ENCODE measurements at places on chromosomes 6 and 20.

DNA sequence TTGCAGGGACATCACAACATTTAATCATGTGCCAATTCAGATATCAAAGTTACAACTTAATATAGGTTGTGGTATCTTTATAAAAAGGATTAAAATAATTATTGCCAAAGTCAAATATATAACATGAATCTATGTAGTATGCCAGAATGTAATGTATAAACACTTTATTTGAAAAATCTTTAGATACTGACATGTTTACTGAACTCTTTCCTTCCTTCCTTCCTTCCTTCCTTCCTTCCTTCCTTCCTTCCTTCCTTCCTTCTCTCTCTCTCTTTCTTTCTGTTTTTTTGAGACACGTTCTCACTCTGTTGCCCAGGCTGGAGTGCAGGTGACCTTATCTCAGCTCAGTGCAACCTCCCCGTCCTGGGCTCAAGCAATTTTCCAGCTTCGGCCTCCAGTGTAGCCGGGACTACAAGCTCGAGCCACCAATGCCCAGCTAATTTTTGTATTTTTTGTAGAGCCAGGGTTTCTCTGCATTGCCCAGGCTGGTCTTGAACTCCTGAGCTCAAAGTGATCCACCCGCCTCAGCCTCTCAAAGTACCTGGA, 496.8 kb upstream of the CITED2 start:
- no peak for DNase-seq

DNA sequence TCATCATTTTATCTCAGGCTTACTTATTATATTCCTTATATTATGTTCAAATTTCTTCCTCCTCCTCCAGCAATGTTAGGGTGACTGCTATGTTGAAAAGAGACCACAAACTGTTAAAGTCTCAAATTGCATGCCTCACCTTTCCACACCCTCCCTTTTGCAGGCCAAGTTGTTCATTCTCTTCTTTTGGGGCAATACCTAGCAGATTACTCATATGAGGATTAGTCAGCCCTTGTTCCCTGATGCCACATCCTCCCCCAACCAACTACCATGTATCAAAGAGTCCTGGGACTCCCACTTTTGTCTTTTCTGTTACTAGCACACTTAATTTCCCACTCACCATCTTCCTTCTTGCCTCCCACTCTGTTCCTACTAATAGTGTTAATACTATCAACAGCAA, 434.7 kb downstream of the BCKDHB start:
- no peak for DNase-seq

DNA sequence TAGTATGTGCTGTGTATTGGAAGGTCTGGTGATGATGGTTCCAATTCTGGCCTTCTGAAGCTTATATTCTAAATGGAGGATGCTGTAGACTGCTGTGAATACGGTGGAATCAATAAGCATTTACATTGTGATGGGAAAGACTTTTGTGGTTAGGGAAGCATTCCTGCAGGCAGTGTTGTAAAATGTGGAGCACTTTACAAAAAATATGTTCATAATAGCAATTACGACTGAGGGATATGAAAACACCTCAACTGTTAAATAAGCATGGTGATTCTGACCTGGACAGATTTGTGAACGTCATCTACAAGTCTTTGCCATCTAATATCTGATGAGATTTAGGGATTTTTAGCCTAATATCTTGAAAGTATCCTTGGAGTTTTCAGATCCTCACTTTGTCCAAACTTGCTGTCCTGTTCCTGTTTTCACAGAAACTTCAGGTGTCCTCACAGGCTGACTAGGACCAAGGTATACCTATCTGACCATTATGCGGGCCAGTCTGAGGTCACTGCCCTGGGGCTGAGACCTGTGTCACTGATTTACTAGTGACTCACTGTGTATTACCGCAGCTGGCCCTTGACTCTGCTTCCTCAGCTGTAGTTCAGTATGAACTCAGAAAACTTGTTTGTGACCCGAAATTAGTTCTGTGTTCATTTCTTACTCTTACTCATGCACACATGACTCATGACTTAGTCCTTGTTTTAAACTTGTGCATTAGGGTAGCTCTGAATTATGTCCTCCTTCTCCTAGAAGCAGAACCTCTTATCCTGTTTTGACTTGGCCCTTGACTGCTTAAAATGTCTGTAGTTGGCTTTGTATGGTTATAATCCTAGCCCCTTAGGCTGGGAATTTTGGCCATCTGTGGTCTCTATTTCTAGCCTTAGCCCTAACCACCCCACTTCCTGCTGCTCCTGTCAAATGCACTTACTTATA, 343.0 kb downstream of the CDKAL1 start:
- no peak for DNase-seq

DNA sequence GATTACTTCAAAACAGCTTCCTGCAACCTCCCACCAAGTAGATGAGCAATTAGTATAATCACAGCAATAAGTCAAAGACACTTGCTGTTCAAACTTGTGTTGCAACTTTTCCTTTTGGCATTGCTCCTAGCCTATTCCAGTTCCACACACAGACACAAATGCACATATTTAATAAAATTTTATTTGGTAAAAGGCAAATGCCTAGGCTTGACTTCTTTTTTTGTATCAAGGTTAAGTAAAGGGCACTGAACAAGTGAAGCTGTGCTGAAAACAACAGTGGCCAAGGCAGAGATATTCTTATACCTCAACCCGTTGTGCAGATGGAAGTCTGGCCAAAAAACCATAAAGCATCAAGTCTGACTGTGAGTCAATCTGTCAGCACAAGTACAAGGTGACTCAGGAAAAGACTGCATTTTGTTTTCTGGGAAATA, 708.4 kb upstream of the CITED2 start:
- no peak for DNase-seq

GRCh38 chr6:150336299-150336698, 32.5 kb upstream of the IYD start:
- no peak for DNase-seq

DNA sequence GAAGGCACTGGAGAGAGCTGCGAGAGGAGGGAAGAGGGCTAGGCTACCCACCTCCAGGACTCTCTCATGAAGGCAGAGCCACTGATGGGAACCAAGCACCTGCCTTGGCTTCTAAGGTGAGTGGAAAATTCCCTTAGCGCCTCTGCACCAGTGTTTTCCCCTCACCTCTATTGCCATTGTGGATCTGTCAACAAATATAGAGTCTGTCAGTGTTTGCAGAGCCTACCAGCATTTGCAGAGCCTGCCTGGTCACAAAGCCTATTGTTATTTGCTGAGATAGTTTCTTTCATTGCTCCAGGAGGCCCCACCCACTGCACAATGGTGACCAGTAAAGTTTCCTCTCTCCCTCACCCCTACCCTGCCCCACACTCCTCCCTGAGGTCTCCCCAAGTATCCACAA, 141.9 kb downstream of the MRPL14 start:
- DNase-seq, result no peak

DNA sequence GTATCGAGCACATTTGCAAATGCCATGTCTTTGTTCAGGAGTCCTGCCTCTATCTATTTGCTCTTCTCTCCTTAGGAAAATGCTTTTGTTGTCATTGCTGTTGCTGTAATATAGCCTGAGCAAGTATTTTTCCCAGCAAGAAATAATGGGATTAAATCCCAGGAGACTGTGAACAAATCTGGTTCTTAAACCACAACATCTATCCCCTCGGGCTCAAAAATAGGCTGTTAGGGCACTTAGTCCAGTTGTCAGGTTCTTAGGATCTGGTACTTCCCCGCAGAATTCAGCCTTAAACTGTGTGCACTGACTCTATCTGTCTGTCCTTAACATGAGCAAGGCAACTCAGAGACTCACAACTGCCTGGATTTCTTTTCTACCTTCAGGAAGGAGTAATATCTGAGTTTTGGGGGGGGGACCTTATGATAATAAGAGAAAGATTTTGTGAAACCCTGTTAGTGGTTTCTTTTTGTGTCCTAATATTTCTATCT, 437.5 kb downstream of the HTR1B start:
- no peak for DNase-seq

DNA sequence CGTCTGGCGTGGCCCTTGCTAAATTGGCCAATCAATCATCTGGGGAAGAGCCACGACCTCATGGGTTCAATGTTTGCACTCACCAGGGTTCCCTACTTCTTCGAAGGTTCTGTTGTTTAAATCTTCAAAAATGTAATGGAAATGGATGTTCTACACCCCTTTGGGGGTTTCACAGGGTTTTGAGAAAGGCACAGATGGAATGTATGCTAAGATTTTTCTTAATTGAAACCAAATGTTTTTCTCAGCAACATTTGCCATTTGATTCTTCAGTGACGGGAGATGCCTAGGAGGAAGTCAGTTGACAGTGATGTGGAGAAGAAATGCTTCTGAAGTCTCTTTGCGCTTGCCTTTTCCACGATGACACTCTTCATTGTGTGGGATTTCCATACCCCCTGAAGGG, 312.3 kb downstream of the ESR1 start:
- no peak for DNase-seq

DNA sequence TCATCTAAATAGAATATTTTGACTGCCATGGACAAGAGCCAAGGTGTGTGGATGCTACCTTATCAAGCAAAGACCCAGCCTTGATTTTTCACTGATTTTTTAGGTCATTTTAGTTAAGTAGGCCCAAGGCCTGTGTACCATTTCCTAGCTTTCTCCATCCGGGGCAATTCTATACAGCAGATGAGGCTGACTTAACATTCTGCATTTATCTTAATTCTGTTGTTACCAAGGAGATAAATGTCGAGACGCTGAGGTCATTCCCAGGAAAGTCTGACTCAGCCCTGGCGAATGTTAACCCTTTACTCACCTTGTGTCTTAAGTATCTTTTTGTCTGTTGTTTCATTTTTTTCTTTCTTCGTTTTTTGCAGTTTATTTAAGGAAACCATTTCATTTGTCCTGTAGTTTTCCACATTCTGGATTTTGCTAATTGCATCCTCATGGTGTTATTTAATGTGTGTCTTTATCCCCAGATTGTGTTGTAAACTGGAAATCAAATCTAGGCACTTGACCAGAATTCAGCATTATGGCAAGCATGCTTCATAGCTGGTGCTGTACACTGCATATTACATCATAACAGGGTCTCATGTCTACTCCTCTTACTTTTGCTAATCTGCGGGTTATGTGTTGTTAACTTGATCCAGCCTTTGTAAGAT, 277.0 kb downstream of the CDKAL1 start:
- no peak for DNase-seq

- no peak for DNase-seq
These were observed 61.8 kb downstream of the LMBRD1 start for GRCh38 chr6:69735027-69735426.

DNA sequence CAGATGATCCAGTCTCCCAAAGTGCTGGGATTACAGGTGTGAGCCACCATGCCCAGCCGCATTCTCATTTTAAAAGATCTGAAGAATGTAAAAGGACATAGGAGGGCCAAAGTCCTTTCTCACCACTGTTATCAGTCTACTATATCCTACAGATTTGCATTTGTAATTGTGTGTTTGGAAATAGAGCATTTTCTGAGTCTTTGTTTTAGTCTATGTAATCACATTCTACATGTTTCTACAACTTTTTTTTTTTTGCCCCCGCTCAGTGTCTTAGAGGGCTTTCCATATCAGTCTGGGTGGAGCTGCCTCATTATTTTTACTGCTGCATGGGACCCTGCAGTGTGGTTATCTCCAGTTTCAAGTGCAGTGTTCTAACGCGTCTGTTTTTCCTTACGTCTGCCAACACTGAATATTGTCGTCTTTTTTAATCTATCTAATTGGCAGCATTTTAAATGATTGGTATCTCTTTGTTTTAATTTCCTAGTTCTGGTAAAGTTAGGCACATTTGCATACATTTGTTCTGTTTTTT, 7.8 kb downstream of the CUL9 start:
- no peak for DNase-seq

- no peak for DNase-seq
These were observed 43.6 kb downstream of the PLAGL2 start for GRCh38 chr20:32163951-32164350.

DNA sequence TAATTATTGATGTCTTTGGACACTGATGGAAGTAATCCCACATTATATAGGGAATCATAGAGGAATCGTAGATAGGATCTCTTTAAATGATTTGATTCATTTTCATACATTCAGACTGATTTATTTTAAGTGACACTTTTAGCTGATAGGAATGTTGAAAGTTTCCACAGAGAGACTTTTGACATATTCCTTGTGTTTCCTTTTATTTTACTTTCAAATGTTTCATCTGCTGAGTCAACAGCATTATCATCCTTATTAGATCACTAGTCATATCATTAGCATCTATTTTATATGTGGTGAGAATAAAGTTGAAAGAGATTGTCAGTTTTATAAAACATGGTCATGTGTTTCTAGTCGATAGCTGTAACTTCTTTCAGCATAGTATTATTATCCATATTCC, 13.4 kb downstream of the DCBLD1 start:
- DNase-seq, result no peak

- no peak for DNase-seq
These were observed 117.9 kb downstream of the JAG1 start for GRCh38 chr20:10555865-10556308.

GRCh38 chr6:39947611-39948068, 13.4 kb upstream of the MOCS1 start:
- DNase-seq, result no peak

DNA sequence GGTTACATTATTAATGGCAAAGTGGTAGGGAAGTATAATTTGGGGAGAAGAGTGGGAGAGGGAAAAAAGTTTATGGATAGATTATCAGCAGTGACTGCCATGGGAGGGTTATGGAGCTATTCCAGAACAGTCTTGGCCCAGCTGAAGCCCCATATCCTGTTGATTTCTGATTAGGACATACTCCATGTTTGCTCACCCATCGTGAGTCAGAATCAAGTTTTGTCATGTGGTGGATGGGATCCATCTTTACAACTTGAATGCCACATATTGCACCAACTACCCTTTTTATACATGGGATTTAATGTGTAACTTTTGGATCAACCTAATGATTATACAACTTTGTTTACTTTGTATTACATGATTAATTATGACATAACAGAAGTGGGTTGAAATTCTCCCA, 217.0 kb downstream of the HAO1 start:
- DNase-seq, result no peak

DNA sequence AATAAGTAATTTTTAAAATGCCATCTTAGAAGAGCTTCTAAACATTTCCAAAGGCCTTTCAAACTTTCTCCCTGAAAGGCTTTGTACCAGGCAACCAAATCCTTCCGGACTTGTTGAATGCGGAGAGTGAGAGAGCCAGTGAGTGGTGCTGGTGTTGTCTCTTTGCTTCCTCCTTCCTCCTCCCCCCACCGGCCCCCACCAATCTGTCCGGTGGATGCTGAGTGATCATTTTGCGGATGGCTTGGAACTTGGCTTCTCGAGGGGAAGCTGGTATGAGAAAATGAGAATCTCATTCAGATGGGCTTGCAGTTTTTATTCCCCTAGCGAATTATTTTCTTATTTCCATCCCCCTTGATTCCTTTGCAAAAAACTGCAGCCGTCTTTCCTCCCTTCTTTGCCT, 97.3 kb downstream of the ANKRD60 start:
- no peak for DNase-seq

DNA sequence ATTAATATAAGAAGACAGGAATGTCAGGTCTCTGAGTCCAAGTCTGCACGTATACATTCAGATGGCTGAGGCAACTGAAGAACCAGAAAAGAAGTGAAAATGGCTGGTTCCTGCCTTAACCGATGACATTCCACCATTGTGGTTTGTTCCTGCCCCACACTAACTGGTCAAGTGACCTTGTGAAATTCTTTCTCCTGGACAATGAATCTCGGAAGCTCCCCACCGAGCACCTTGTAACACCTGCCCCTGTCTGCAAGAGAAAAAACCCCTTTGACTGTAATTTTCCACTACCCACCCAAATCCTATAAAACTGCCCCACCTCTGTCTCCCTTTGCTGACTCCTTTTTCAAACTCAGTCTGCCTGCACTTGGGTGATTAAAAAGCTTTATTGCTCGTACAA, 140.4 kb downstream of the SYNE1 start:
- no peak for DNase-seq

Measured in DND-41 (cell line).